Stimulated activated CD8-positive, alpha-beta memory T cell treated with anti-CD3 and anti-CD28 coated beads, Interleukin-7, amount 100 ng/mL, for 1 hour (primary cell): ENCODE measurements at places on chromosomes 16 and 17.

DNA sequence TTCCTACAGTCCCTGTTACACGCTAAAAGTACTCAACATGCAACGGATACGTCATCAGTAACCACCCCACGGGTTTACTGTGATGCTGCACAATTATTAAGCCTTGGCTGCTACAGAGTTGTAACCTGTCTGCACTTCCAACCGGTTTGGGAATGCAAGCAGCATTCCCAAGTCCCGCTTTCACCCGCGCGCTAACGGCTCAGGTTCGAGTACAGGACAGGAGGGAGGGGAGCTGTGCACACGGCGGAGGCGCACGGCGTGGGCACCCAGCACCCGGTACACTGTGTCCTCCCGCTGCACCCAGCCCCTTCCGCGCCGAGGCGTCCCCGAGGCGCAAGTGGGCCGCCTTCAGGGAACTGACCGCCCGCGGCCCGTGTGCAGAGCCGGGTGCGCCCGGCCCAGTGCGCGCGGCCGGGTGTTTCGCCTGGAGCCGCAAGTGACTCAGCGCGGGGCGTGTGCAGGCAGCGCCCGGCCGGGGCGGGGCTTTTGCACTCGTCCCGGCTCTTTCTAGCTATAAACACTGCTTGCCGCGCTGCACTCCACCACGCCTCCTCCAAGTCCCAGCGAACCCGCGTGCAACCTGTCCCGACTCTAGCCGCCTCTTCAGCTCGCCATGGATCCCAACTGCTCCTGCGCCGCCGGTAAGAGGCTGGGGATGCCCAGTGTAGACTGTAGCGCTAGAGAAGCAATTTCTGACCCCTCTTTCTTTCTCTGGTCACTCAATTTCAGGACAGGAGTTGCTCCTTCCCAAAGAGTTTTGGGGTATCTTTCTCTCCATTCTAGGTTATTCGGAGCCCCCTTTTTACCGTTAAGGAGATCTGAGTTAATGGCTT lies at the start of gene MT2A:
TSS of gene MT2A (plus strand) at position 542 of the 833 bp plus-strand sequence. CDS start at position 614, 72 bp downstream.
- peak; percentile 68 for DNase-seq

- DNase-seq, result peak; percentile 21
These were observed 90.8 kb upstream of the TOB1 start for GRCh38 chr17:50956750-50957523.

DNA sequence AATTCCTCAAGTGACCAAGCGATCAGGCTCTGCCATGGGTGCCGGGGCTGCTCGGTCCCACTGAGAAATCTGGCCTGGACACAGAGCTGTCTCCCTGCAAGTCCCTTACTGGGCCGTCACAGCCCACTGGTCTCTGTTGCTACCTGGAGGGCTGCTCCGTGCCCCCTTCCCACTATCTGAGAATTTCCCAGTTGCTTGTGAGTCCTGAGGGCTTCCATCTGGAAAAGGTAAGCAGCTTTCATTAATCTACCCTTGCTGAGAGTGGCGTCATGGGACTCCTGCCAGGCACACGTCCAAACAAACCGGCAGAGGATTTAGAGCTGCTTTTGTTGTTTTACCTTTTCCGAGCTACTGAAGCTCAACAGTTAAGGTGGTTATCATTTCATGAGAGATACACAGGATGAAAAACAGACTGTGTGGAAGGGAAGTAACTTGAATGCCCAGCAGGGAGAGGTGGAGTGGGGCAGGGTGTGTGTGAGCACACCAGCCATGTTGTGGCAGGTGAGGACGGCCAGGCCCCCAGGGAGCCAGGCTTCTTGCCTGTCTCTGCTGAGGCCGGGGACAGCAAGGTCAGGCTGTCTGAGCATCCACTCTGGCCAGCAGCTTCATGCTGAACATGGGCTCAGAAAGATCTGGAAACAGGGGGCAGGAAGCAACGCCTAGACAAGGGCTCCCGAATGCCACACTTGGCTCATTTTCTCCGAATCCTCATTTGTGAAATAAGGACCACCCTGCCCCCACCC lies 50.6 kb downstream of the GTF3C1 start:
- DNase-seq, result no peak

GRCh38 chr17:77146882-77147281 lies 6.1 kb downstream of the SEC14L1 start:
- DNase-seq, result no peak
